GOT3 (cell line): ENCODE measurements at places on chromosomes 3 and 15.
A peak's percentile ranks its signal among the peaks of the same experiment; 100 is the strongest.

DNA sequence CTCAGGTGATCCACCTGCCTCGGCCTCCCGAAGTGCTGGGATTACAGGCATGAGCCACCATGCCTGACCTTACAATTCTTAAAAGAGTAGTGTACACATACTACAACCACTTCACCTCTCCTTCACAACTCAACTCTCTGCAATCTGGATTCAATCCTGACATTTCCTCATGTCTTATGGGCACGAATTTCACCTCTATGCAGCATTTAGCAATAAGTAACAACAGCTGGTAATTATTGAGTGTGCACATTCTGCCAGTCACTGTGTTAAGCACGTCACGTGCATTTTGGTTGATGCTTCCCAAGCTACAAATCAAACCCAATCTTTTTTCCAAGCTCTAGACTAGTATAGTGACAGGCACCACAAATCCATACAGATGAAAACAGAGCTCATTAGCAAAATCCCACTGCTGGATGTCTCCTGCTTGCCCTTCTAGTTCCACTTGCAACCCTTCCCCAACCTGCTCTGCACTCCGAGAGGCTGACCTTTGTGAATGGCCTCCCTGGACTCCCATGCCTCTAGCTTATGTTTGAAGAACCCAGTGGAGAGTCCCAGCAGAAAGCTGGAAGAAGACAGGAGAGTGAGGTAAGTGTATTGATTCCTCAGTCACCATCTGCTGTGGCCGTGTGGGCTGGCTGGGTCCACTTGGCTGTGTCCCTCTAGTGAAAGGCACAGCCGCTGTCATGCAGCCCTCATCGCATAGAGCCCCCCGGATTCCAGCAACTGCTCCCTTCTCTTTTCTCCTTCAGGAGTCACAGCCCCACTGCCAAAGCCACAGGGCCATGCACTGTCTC, 176.5 kb downstream of the MEX3B start:
- DNase-seq, result no peak

DNA sequence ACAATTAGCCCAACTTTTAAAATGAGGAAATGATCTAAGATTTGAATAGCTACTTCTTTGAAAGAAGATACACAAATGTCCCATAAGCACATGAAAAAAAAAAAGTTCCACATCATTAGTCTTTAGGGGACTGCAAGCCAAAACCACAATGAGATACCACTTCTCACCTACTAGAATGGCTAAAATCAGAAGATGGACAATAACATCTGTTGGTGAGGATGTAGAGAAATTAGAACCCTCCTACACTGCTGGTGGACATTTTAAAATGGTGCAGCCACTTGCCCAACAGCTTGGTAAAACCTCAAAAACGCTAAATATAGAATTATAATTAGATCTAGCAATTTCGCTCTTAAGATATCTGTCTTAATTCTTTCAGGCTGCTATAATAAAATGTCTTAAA, 77.1 kb downstream of the MEX3B start:
- DNase-seq, result no peak

GRCh38 chr15:30903497-30904187, at the start of gene FAN1:
TSS of gene FAN1 (plus strand) at chr15:30903915. CDS start at chr15:30904664, 749 bp downstream.
- DNase-seq, result peak; percentile 41

GRCh38 chr15:42549741-42550392, 1.2 kb downstream of the HAUS2 start:
- no peak for DNase-seq

DNA sequence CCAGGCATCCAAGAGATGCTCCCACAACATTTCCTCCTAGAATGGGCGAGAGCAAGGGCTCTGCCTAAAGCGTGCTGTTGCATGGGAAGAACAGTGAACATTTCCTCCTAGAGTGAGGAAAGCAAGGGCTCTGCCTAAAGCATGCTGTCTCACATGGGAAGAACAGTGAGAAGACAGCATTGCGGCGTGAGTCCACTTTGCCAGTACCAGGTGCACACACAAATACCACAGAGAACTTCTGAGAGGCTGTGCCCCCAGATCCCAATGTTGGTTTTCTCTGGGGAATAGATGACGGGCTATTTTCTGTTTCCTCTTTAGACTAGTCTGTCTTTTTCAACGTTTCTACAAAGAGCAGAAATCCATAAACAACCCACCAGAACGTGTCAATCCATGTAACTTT, 142.9 kb downstream of the LRRK1 start:
- no peak for DNase-seq

- DNase-seq, result no peak
These were observed 133.4 kb upstream of the ROPN1 start for GRCh38 chr3:124125315-124125714.

- no peak for DNase-seq
These were observed 5.8 kb upstream of the HCN4 start for GRCh38 chr15:73374604-73375003.

DNA sequence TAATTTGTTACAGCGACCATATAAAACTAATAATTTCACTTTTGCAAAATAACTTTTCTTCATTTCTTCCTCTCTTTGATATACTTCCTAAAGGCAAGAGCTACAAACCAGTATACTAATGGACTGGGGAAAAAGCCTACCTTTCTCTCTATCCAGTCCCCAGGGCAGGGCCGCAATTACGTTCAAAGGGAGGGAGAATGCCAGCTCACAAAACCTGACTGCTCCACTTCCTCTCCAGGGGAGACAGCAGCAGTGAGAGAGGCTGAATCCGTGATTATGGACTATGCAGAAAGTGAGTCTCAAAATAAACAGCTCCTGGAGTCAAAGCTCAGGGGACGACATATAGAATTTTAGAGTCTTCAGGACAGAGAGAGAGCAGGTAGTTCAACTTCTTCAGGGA, 126.9 kb upstream of the HES1 start:
- DNase-seq, result no peak

DNA sequence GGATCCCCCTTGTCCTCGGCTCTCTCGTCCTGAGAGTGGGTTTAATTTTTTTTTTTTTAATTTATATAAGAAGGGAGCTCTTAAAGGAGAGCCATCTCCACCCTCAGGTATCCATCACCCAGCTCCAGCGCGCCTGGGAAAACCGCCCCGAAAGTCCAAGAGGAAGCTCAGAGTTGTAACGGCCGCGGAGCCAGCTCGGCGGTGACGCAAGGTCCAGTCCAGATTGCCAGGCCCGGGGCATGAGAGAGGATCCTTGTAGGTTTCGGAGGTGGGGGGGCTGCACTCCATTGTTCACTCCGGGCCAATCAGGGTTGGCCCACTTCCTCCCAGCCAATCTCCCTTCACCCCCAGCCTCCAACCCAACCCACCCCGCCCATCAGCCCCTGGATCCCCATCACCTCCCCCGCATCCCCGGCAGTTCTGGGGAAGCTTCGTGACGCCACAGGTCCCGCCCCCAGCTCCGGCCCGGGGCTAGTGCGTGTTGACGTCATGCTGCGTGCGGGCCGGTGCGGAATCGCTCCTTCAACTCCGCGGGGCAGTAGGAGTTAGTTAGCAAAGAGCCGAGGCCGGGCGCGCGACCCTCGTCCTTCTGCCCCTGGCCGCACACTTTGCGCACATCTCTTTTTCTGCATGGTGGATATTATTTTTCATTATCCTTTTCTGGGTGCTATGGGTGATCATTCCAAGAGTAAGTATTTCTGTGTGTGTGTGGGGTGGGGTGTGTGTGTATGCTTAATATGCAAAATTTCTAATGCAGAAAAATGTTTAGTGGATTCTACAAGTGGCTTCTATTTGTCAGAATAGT, at the start of gene ISL2:
Gene ISL2, plus strand, starts transcription at position 520 of the 805 bp plus-strand sequence. Its CDS starts 111 bp downstream, at position 631.
- peak; percentile 56 for DNase-seq

DNA sequence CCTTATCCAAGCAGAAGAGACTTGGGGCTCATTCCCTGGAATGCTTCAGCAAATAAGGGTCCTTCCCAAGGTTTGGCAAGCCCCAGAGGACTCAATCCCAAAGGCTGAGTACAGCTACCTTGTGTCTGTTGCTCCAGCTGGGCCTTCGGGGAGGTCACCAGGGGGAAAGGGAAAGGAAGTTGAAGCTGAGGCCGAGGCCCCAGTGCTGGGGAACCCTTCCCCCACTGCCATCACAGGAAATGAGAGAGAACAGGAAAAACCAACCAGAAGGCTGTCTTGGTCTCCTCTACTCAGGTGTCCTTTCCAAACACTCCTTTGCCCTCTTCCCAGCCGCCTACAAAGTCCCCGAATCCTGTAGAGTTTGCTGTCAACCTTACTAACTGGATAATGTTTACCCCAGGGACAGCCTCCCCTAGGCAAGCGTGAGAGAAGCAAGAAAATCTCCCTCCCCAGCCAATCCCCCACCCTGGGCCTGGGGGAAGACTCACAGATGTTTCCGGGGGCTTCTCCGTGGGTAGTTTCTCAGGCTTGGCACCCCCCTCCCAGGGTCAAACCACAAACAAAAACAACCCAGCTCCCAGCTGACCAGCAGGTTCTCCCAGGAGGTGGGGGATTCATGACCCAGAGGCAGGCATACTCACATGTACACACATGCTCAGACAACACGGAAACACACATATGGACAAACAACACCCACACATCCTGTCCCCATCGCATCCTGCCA, 5.5 kb downstream of the CSRNP1 start:
- DNase-seq, result no peak

DNA sequence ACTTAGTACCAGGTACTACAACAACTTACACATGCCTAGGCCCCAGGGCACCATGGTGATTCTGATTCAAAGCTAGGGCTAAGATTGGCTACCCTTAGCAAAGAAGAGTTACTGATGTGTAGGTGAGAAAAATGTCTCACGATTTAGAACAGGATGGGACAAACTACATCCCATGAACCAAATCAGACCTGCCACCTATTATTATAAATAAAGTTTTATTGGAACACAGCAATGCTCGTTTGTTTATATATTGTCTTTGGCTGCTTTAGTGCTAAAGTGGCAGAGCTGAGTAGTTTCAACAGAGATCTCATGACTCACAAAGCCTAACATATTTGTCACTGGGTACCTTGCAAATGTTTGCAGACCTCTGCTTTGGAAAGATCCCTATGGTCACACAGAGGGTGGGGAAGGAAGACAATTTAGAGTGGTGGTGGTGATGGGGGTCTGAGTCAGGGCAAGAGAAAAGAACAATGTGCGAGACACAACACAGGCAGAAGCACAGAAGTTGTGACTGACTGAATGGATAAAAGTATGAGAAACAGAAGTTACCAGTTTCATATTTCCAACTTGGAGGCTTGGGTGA, 770.6 kb upstream of the CFAP20DC start:
- DNase-seq, result no peak

- DNase-seq, result no peak
These were observed 173.8 kb downstream of the ADAMTS17 start for GRCh38 chr15:100167884-100168375.

- DNase-seq, result no peak
These were observed 99.5 kb downstream of the ZNF621 start for GRCh38 chr3:40624189-40624769.

- DNase-seq, result peak; percentile 79
These were observed at the start of gene SCAMP2 for GRCh38 chr15:74873036-74873755. TSS of gene SCAMP2 (minus strand) at chr15:74873365. CDS start at chr15:74873255, 110 bp downstream.
